ENCODE measurements at places on chromosomes 2 and 18.

GRCh38 chr18:74407888-74408287 lies 49.2 kb downstream of the DIPK1C start:
- no peak for DNase-seq

DNA sequence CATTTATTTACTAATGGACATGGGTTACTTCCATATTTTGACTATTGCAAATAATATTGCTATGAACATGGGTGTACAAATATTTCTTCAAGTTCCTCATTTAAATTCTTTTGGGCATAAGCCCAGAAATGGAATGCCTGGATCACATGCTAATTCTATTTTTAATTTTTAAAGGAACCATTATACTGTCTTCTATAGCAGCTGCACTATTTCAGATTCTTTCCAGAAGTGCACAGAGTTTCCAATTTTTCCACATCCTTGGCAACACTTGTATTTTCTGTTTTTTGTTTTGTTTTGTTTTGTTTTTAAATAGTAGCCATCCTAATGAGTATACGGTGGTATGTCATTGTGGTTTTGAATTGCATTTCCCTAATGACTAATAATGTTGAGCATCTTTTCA lies 8.5 kb upstream of the RALBP1 start:
- DNase-seq: no peak

DNA sequence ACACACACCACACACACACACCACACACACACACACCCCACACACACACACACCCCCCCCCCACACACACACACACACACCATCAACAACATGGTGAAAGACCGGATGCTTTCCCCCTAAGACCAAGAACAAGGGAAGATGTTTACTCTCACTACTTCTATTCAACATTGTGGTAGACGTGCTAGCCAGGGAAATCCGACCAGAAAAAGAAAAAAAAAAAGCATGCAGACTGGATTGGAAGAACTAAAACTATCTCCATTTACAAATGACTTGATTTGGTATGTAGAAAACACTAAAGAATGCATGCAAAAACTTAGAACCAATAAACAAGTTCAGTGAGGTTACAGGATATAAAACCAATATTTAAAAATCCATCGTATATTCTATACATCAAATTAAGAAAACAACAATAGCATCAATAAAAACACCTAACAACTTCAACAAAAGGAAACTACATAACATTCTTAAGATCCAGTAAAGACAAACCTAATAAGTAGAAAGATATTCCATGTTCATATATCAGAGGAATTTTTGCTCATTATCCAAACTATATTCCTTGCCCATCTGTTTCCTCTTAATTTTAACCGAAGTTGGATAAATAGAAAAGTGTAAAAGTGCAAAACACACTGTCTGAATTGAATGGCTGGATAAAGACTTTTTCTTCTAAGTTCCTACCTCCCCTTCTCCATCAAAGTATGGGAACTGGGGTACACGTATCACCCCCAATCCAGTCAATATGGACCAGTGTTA lies 51.5 kb upstream of the RNU4ATAC start:
- no peak for DNase-seq

GRCh38 chr2:82853299-82853698 lies 1605.8 kb downstream of the SUCLG1 start:
- DNase-seq: no peak

DNA sequence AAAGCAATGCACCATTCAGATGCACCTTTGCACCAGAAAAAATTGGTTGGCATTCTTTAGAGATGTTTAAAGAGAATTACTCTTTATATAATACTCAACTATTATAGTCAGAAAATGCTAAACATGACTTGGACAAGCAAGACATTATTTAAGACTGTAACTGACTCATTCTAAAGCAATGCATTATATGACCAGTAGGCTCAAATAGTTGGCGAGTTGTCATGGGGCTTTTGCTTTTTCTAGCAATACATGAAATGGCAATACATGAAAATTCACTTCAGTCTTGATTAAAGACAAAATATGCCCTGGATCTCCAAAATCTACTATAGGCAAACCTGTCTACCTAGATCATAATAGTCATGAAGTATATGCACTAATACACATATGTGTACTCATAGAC lies 216.9 kb upstream of the VWC2L start:
- DNase-seq: no peak

DNA sequence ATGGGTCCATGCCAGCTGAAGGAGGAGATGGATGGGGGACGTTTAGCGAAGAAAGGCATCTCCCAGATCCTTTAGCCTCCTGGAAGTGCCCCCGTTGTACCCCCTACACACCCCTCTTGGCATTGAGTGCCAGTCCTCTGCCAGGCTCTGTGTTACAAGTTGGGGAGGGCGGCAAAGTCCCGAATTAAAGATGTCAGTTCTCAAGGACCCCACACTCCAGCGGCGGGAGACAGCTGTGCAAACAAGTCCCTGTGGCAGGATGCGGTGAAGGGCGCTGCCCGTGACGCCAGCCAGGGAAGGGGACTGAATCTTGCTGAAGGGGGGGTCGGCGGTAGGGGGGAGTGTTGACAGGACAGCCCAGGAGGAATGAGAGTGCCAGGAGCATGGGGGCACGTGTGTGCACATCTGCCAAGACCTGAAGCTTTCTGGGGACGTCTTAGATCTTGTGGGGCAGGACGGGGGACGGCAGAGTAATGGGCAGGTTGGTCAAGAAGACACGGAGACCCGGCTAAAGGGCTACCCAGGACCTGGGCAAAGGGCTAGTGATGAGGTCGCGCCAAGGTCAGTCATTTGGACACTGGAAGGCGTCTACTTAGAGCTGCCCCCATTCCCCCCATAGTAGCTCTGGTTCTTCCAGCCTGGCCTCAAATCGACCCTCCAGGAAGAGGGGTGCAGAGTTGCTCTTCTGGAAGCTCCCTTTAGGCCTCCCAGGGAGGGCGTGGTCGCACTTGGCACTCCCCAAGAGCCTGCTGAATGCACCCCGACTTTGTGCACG lies 2.8 kb upstream of the CTDSP1 start:
- DNase-seq: peak; percentile 63

GRCh38 chr2:51028829-51029228 lies 3.1 kb downstream of the NRXN1 start:
- no peak for DNase-seq

DNA sequence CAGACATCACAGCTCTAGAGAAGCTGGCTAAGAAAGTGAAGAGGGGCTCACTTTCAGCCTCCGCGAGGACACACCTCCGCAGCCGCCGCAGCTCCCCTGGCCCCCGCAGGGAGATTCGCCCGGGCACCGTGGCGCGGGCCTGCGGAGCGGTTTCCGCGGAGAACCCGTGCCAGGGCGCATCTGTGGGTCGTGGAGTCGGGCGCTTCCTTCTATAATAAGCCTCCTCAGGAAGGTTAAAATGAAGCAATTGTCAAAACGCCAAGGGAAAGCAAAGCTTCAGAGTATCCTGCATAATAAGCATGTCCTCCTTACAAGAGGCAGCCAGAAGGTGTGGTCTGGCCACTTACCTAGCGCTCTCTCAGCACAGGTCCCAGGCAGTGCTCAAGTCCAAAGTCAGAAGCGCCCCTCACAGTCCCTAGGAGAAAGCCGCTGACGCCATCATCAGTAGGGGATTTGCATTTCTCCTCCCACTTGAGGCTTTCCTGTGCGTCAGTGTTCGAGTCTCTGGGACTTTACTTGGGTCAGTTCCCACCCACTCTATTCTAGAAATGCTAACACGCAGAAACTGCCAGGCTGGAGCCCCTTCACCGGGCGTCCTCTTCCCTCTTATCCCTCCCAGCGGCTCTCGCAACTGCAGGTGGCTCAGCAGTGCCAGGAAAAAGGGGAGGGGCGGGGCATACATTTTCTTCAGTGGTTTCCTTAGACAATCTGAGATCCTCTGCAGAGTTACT lies at the start of gene STAT4:
Gene STAT4, minus strand, starts transcription at position 395 of the 731 bp plus-strand sequence. CDS start 2,791 bp downstream, outside the sequence.
- DNase-seq: peak; percentile 83

DNA sequence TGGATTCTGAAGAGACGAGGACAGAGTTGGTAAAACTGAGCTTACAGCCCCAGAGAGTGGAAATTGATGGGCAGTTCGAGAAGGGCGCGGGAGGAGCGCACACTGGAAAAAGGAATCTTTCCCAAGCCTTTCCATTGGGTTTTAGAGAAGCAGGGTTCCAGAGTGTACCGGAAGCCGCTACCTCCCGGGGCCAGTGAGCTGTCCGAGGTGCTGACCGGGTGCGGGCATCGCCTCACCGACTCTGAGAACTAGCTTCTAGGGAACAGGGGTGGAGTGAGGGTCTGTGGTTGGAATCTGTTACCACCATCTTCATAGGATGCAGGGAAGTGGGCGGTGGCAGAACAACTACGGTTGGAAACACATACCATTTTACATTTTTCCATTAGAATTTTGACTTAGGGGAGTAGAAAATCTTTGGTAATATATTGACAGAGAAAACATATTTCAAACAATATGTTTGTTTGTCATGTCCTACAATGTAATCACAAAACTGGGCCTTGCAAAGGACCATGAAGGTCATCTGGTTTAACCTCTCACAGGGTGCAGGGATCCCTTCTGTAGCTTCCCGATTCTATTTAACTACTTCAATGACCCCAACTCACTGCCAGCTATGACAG lies 724 bp downstream of the NMS start:
- DNase-seq: peak; percentile 27

DNA sequence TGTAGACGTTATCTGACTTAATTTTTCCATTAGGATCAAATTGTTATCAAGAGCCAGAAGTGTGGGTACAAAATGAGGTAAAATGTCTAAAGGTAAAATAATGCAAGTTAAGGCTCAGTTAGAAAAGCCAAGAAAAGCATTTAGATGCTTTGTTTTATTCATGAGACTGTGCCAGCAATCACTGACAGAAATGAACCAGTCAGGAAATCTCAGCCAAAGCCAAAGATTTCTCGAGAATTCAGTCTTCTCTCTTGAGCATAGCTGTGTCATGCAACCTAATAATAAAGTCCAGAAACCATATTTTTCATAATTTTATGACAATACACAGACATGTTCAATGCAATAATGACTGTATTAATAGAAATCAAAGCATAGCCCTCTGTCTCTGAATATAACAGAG lies 43.5 kb upstream of the ZNF397 start:
- no peak for DNase-seq

DNA sequence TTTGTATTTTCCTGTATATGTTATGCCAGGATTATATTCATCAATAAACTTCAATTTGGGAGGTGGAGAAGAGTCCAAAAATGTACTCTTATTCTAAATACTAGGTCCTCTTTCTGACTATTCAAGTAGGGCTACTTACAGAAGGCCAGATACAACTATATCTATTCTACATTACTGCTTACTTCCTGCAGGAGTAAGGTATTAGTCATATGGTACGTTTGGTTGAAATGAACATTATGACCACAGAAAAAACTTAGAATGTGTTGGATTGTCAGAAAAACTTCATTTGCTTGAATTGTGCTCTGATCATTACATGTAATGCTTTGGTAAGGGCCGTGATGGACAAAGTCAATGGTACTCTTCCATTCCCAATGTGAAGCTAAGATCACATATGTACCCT lies 35.0 kb downstream of the STAT4 start:
- DNase-seq: no peak

- no peak for DNase-seq
These were observed 1054.3 kb upstream of the SLC39A10 start for GRCh38 chr2:194602750-194603149.

DNA sequence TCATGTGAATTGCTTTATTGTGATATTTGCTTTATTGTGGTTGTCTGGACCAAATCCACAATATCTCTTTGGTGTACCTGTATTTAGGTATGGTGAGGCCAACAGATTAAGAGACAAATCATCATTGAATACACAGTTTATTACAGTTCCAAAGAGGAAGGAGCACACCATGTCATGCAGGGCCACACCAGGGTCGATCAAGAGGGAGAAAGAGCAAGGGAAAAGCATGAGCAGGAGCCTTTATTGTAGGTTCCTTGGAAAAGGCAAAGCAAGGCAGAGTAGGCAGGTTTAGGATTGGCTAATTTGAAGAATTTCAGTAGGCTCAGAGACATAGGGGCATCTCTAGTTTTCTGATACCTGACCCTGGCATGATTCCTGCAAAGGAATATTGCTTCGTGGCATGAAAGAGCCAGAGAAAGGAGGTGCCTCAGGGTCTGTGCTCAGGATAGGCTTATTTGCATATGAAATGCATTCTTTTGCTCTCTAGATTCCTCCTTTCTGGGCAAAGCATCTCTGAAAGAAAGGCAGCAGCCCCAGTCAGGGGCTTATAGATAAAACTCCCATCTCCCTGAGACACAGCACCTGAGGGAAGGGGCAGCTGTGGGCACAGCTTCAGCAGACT lies 214.2 kb upstream of the ERBB4 start:
- DNase-seq: no peak

DNA sequence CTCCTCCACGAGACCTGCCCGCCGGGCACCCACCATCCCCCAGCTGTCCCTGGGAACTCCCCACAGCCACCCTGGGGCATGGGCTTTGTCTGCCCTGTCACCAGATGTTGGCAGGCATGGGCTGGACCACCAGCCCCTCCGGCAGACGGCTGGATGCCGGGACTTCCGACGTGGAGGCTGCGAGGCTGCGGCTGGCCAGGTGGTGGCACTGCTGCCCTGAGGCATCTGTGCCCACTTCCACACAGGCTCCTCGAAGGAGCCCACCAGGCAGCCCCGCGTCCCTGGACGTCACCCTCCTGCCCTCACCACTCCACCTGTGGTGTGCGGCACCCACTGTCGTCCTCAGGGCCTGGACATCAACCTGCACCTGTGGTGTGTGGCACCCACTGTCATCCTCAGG lies 319.9 kb upstream of the SALL3 start:
- DNase-seq: peak; percentile 6

- no peak for DNase-seq
These were observed 58.1 kb downstream of the ARMC9 start for GRCh38 chr2:231256494-231256893.

DNA sequence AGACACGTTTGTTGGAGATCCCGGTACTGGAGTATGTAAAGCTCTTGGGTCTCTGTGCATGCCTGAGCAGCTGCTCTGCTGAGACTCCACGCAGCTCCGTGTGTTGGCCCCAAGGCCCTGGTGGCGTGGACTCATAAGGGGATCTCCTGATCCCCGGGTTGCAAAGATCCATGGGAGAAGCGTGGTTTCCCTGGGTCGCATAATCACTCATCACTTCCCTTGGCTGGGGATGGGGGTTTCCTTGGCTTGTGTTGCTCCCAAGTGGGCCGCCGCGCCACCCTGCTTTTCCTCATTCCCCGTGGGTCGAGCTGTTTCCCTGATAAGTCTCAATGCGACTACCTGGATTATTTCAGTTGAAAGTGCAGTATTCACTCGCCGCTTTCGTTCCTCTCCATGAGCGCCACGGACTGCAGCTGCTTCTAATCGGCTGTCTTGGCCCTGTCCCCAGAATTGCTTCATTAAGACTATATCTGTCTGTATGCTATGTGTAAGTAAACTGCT lies 76.0 kb downstream of the EPC2 start:
- DNase-seq: peak; percentile 5

GRCh38 chr2:18106841-18107240 lies 228.4 kb downstream of the KCNS3 start:
- no peak for DNase-seq

GRCh38 chr2:126482582-126483464 lies 173.1 kb upstream of the GYPC start:
- DNase-seq: no peak
